ENCODE measurements at places on chromosomes 6 and 20. TPM values are rescaled to one million over a fixed set of nuclear protein-coding genes. Genes with fewer than 3 reads are reported as not detected.

SLC22A16 gene
- not detected for total RNA-seq

- H3K4me1 ChIP-seq: peaks cover 8% of the 10 kb centered on the region
- DNase-seq: peak; percentile 46
- no peak overlapping the region for H3K4me3 ChIP-seq
- H3K27ac ChIP-seq: no peak overlapping the region
- peaks cover 9% of the 10 kb centered on the region for H3K36me3 ChIP-seq
Measured at GRCh38 chr6:152338335-152339125, 298.6 kb downstream of the SYNE1 start.

BTN2A1 gene
- 16.9 TPM for total RNA-seq

DNA sequence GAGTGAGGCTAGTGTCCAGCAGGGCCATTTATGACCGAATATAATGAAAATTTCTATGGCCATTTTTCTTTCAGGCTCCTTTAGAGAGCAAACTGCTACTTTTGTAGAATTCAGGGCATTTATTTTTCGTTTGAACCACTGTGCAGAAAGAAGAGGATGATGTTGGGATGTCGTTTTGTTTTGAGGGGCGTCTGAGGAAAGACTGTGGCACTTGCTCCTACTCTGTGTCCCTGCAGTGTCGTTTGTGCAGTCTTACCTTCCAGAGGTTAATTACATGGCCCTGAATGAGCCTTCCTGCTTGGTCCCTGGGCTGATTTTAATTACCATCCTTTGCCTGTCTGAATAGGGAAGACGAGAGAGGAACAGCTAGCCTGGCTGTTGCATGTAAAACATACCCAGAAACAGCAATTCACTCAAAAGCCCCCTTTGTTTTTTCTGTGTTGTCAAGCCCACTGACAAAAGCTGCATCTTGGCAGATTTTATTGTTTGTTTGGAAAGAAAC is 65.3 kb downstream of the CTNNBL1 start:
- no peak overlapping the region for H3K4me3 ChIP-seq
- H3K36me3 ChIP-seq: peaks cover 27% of the 10 kb centered on the region
- no peaks in the 10 kb centered on the region for H3K4me1 ChIP-seq
- no peaks in the 10 kb centered on the region for H3K27me3 ChIP-seq
- H3K27ac ChIP-seq: no peak overlapping the region
- DNase-seq: no peak

- no peak overlapping the region for H3K4me3 ChIP-seq
- peaks cover 6% of the 10 kb centered on the region for H3K4me1 ChIP-seq
- H3K27me3 ChIP-seq: no peaks in the 10 kb centered on the region
- H3K27ac ChIP-seq: no peak overlapping the region
Measured at GRCh38 chr6:110484321-110484720, 7.9 kb upstream of the SLC22A16 start.
